Activated T-helper 1 cell treated with Interleukin-2 at 50 U/mL for 16 hours (primary cell): ENCODE measurements at places on chromosomes 2 and 18.

DNA sequence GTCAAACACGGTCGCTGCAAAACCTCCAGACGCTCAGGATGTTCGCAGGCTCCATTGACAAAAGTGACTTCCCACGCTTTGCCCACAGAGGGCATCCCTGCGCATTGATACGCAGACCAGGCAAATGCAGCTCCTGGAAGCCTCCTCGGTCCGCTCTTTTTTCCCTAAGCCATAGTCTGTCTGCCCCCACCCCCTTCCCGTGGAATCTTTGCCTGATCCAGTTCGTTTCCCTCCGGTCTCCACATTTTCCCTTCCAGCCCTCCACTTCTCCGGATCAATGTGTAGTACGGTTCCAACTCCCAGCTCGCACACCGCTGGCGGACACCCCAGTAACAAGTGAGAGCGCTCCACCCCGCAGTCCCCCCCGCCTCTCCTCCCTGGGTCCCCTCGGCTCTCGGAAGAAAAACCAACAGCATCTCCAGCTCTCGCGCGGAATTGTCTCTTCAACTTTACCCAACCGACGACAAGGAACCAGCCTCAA, at the start of gene DCC:
Gene DCC, plus strand, starts transcription at position 307 of the 481 bp plus-strand sequence. CDS start 591 bp downstream, outside the sequence.
- no peak for DNase-seq

GRCh38 chr2:105072039-105072438, 34.2 kb downstream of the MRPS9 start:
- DNase-seq, result no peak

DNA sequence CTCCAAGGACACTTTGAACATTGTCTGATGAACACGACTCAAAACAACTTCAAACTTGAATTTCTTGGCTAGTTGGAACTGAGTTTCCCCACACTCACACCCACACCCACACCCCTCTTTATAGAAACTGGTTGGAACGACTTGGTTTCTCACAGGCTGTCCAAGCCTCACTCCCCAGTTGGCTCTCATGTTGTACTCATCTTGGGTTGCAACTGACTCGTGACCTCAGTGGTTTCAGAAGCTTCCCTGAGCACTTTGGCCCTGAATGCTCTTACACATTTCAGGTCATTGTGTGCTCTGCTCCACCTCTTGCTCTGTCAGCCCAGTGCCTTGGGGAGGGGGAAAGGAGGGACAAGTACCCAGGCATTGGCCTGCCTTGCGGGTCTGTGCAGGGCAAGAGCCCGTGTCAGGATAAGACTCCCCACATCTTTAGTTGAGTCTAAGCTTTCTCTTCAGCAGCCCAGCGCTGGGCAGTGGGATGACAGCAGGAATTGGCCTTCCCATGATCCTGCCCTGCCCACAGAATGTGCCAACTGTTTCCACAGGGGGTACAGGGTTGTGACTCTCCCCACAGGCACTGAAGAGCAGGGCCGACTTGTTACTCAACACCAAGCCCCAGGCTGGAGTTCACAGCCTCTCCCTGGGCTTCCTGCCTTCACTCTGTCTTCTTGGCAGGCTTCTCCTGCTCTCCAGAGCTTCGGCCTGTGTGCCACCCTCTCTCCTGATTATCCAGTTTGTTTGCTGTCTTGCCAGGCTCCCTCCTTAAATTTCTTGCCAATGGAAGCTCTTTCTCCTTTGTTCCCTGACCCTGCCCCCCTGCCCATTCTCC, 104.6 kb downstream of the RTN4 start:
- no peak for DNase-seq

DNA sequence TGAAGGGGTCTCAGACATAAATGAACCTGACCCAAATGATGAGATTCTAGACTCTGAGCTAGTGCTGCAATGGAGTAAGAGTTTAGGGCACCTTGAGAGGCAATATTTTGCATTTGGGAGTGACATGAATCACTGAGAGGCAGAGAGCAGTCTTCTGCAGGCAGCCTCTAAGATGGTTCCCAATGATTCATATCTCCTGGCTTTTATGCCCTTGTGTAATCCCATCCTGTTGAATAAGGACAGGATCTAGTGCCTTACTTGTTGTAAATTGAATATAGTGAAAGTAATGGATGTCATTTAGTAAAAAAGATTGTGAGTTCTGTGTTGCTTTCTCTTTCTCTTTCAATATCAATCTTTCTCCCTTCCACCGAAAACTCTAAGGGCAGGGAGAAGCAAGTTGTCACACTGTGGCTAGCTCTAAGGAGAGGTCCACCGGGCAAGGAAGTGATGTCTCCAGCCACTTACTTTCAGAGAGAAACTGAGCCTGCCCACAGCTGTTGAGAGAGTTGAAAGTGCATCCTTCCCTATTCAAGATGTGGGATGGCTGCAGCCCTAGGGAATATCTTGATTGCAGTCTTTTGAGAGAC, 144.7 kb downstream of the TRIB2 start:
- no peak for DNase-seq

- DNase-seq, result no peak
Measured at GRCh38 chr2:19504400-19505198, 146.2 kb upstream of the OSR1 start.

- DNase-seq, result no peak
Measured at GRCh38 chr2:31387850-31388249, 26.7 kb downstream of the XDH start.

DNA sequence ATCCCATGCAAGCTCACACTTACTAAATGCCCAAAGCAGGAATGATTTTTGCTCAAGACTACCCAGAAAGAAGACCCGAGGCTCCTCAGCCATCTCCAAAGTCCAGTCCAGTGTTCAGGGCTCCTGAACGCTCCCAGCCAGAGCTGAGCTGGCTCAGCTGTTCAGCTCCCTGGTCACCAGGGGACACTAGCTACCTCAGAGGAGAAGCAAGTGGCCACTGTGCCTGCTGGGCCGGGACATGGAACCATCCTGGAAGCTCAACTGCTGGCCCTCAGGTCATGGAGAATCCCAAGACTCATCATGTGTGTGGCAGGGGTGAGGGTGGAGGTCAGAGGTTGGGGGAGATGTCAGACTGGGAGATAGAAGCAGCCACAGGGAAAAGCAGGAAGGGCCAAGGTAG, 89.0 kb downstream of the GALNT14 start:
- DNase-seq, result no peak
